ENCODE measurements at places on chromosomes 6 and 20.

- no peak for DNase-seq
These were observed 50.4 kb downstream of the BLOC1S5 start for GRCh38 chr6:8013763-8014162.

DNA sequence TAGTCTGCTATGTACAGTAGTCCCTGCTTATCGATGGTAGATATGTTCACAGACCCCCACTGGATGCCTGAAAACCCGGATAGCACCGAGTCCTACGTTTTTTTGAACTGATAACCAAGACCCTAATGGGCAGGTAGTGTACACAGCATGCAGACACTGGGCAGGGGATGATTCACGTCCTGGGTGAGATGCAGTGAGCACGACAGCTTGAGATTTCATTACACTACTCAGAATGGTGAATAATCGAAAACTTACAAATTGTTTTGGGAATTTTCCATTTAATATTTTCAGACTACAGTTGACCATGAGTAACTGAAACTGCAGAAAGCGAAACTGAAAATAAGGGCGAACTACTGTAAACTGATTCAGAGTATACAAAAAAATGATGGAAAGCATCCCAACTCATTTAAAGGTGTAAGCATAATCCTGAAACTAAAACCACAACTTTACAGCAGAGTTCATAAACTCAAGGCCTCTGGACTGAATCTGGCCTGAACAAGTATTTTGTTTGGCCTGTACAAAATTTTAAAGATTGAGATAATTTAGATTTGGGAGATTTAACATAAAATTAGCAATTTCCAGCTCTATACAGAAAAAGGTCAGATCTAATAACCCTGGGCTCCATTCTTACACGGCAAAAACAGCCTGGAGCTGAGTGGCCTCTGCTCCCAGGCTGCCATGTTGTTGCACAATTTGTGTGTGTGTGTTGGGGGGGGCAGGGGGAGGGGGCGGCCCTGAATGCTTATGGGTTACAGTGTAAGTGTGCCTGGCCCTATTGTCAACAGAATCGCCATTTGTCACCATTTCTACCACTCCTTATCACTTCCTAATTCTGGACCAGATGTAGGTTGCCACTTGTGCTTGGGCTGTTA, 34.9 kb downstream of the RNF24 start:
- no peak for DNase-seq

GRCh38 chr6:46170357-46171289, at the start of gene ENPP5:
TSS of gene ENPP5 (minus strand) at chr6:46170980. CDS start at chr6:46168262, 2,718 bp downstream.
- peak; percentile 59 for DNase-seq

GRCh38 chr20:4029505-4030467, 14.4 kb upstream of the RNF24 start:
- no peak for DNase-seq

DNA sequence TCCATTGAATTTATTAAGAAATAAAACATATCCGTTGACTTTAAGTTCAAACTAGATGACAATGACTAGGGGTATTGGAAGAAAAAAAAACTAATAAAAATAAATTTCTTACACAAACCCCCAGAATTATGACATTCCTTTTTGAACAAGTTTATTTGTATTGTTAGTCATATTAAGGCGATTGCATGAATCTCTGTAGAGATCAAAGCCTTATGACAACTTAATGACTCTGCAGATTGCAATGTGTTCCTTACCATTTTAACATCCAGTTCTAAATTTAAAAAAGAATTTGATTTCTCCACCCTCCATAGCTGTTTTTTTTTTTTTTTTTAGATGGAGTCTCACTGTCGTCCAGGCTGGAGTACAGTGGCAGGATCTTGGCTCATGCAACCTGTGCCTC, 189.8 kb upstream of the CEP162 start:
- no peak for DNase-seq

GRCh38 chr6:154648188-154648887, 84.9 kb upstream of the SCAF8 start:
- DNase-seq: no peak
